ENCODE measurements at places on chromosomes 6 and 20. TPM values are rescaled to one million over a fixed set of nuclear protein-coding genes. Genes with fewer than 3 reads are reported as not detected.

ANKRD66 gene
- total RNA-seq = not detected

DNA sequence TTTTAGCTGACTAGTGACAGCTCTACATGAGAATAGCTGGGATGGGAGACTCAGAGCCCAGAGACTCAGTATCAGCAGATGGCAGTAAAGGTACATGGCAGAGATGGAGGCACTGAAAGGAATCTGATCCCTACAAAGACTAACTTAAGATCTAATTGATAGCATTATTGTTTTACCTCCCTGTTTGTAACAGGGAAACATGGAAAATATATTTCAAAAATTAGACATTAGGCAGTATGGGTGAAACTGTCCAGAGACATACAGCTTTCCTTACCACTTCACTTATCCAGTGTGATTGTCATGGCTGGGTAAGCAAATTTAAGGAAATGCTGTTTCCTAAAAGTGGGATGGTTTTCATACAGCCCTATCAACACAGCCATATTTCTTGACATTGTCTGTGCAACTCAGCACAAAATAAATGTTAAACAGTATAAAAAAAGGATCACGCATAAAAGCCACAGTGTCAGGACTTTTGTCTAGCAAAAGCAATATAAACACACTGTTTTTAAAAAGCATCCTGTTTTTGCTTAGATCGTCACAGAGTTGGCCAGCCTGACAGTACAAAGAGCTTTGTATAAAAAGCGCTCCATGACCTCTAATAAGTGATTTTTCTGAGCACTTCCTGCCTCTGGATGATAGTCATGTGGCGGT, 376.9 kb downstream of the PHF3 start:
- no peaks in the 10 kb centered on the region for H3K27me3 ChIP-seq
- H3K36me3 ChIP-seq = no peaks in the 10 kb centered on the region
- H3K27ac ChIP-seq = no peak overlapping the region
- no peak overlapping the region for H3K4me3 ChIP-seq
- no peaks in the 10 kb centered on the region for H3K4me1 ChIP-seq

DNA sequence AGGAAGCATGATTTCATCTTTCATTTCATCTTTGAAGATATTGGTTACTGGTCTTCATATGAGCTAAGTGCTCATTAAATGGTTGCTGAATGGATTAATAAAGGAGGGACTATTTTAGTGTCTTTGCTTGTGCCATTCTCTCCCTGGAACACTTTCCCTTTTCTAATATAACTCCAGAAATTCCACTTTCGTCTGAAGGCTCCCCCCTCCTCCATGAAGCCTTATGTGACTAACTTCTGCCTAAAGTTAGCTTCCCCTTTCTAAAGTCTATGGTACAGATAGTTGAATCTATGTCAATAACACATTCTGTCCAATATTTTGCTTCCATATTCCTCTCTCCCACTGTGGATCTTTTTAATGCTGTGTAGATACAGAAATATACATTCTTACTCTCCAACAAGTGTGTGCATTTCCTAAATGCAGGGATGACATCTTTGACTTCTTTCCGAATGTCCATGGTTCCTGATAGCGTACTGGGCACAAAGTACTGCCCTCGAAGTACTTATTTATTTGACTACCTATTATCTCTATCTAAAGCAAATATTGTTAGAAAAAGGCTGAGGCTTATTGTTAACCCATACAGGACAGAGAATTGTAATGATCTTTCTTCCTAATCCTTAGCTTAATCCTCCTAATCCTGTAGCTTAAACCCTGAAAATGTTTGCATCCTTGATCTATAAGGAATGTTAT, 84.7 kb upstream of the ELOVL5 start:
- no peaks in the 10 kb centered on the region for H3K36me3 ChIP-seq
- no peak for DNase-seq
- H3K27me3 ChIP-seq = no peaks in the 10 kb centered on the region
- no peaks in the 10 kb centered on the region for H3K4me1 ChIP-seq
- H3K27ac ChIP-seq = no peak overlapping the region

DNA sequence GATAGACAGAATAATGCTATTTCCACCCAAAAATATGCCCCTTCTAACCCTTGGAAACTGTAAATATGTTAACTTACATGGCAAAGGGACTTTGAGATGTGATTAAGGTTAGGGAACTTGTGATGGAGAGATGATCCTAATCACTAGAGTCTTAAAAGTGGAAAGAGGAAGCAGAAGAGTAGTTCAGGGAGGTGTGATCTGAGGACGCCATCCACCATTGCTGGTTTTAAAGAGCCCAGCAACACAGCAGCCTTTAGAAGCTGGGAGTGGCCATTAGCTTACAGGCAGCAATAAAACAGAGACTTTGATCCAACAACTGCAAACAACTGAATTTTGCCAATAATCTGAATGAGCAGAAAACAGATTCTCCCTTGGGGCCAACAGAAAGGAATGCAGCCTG, 30.6 kb downstream of the ZNF311 start:
- DNase-seq = no peak
- no peak overlapping the region for H3K27ac ChIP-seq
- H3K4me1 ChIP-seq = no peaks in the 10 kb centered on the region
- H3K4me3 ChIP-seq = no peak overlapping the region
- H3K36me3 ChIP-seq = no peaks in the 10 kb centered on the region

TRDN gene
- 0.19 TPM for total RNA-seq

GRCh38 chr6:1409774-1410465, 20.5 kb downstream of the FOXF2 start:
- no peaks in the 10 kb centered on the region for H3K36me3 ChIP-seq
- no peaks in the 10 kb centered on the region for H3K4me1 ChIP-seq
- peak; percentile 28 for DNase-seq
- no peak overlapping the region for H3K27ac ChIP-seq
- H3K27me3 ChIP-seq = no peaks in the 10 kb centered on the region

DNA sequence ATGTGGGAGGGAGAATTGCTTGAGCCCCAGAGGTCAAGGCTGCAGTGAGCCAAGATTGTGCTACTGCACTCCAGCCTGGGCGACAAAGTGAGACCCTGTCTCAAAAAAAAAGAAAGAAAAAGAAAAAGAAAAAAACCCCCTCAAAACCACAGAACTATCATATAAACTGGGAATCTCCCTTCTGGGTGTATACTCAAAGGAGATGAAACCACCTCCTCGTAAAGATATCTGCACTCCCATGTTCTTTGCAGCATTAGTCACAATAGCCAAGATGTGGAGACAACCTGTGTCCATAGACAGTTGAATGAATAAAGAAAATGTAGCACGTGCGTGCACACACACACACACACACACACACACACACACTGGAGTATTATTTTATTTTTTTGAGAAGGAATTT, 8.5 kb upstream of the AFG1L start:
- DNase-seq = no peak
- H3K36me3 ChIP-seq = no peaks in the 10 kb centered on the region
- no peaks in the 10 kb centered on the region for H3K4me1 ChIP-seq
- H3K27me3 ChIP-seq = no peaks in the 10 kb centered on the region

GRCh38 chr6:152605342-152605741, 31.8 kb downstream of the SYNE1 start:
- no peaks in the 10 kb centered on the region for H3K27me3 ChIP-seq
- no peak overlapping the region for H3K4me3 ChIP-seq
- no peaks in the 10 kb centered on the region for H3K36me3 ChIP-seq
- H3K4me1 ChIP-seq = no peaks in the 10 kb centered on the region
